Stimulated activated CD4-positive, alpha-beta T cell treated with anti-CD3 and anti-CD28 coated beads, TNF-alpha, amount 100 ng/mL, for 1 hour (primary cell): ENCODE measurements at places on chromosomes 2 and 18.

GRCh38 chr2:65018141-65018582 lies 29.0 kb downstream of the SLC1A4 start:
- DNase-seq, result no peak

DNA sequence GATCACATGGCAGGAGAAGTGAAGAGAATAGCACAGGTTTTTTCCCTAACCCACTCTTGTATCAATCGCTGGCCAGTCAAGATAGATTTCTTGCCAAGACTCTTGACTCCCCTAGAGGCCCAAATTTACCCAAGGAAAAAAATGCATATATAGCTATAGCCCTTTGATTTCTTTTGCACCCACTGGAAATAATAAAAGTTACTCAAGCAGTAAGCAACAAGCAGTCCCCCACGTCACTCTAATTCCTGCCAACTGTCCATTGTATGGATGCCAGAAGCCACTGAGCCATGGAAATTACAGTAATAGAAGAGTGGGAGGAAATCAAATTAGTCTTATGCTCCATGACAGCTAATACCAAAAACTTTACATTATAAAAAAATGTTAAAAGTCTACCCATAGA lies 125.3 kb upstream of the SLC39A10 start:
- no peak for DNase-seq

DNA sequence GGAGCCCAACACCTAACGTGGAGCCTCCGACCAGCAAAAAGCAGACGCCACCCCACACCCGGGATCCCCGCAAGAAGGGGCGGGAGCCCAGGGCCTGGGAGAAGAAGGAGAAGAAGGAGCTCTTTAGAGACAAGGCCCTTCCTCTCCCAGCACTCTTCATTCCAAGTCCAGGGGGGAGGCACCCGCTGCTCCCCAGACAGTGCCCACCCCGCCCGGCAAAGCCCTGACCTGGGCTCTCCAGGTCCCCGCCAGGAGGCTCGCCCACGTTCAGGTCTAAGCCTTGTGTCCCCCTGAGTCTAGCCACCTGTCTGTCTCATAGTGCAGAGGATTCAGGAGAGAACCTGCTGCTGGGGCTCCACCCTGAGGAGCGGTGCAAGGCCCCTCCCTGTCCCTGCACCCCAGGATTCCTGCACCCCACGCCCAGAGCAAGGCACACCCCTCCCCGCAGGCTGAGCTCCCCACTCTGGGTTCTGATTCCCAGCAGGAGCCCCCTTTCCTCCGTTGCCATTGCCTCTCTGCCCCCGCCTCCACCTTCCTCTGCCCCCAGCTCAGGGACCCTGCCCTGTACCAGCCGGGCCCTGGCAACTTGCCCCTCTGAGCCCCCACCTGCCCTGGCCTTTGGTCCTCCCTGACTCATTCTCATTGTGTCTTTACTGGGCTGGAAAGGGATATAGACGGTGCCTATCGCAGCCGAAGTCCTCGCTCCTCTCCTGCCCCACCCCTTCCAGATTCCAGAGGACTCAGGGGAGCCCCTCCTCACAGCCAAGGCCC lies 33.5 kb upstream of the GPC1 start:
- DNase-seq, result no peak

GRCh38 chr18:48459016-48459415 lies 49.8 kb upstream of the ZBTB7C start:
- DNase-seq, result no peak

- no peak for DNase-seq
These were observed 28.9 kb upstream of the CNOT11 start for GRCh38 chr2:101223814-101224231.

- no peak for DNase-seq
These were observed 2.4 kb upstream of the DTNA start for GRCh38 chr18:34707670-34708069.

- DNase-seq, result no peak
These were observed 26.7 kb upstream of the CD226 start for GRCh38 chr18:69974365-69974764.

- no peak for DNase-seq
These were observed 95.0 kb downstream of the DGKD start for GRCh38 chr2:233449081-233449901.

- no peak for DNase-seq
These were observed 33.6 kb downstream of the EHD3 start for GRCh38 chr2:31267437-31268120.

DNA sequence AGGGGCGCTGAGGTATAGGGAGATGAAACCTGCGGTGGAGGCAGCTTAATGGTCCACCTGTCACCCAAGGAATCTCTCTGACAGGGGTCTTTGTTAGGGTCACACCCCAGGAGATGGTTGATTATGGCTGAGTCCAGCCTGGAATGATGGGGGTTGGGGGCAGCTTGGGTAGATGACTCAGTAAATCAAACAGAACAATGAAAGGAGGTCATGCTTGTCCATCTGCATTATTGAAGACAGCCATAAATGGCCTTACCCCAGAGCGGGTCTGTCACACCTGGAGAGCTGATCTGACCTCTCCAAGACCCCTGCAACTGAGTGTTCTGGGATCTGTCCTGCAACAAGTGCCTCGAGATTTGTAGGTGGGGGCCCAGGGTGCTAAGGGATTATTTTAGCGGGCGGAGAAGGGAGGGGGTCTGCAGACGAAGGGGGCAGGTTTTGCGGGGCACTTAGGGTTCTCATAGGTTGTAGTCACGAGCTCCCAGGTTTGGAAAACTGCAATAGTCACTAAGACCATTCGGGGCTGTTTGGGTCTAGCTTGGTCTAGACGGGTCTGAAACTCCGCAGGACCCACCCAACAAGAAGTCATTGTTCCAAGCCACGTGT lies 771 bp upstream of the IGFBP2 start:
- no peak for DNase-seq

DNA sequence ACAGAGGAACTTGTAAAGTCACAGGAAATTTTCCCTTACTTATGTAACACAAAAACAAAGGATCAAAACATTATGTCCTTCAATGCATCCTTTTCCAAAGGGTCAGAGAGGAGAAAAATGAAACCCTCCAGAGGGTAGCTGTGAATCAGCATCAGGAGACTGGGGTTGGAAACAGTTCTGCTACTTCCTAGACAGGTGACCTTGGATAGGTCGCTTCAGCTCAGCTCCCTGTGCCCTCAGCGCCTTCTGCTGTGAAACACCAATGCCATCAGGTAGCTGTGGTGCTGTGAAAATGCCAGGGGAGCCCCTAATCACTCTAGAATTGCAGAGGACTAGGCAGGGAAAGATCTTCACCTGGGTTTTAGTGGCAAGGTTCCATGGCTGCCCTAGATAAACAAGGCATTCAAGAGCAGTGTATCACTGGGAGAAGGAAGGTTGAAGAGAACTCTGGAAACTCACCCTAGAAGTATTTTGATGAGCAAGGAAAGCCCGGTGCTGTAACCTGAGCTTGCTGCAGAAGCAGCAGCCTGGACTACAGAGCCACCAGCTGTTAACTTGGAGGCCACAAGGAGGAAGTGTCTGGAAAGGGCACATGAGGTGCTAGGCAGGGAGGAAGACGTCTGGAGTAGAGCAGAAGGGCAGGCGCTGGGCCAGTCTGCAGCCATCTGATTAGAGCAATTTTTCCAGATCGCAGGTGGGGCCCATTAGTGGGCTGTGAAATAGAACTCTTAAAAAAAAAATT lies 100.7 kb upstream of the MCFD2 start:
- DNase-seq, result no peak

- no peak for DNase-seq
These were observed 2.7 kb upstream of the BCL11A start for GRCh38 chr2:60556175-60556574.

- no peak for DNase-seq
These were observed 65.0 kb upstream of the MFF start for GRCh38 chr2:227260041-227260440.

- no peak for DNase-seq
These were observed 49.6 kb upstream of the KLF7 start for GRCh38 chr2:207215308-207215707.

GRCh38 chr2:233816771-233817170 lies 37.6 kb downstream of the HJURP start:
- no peak for DNase-seq

DNA sequence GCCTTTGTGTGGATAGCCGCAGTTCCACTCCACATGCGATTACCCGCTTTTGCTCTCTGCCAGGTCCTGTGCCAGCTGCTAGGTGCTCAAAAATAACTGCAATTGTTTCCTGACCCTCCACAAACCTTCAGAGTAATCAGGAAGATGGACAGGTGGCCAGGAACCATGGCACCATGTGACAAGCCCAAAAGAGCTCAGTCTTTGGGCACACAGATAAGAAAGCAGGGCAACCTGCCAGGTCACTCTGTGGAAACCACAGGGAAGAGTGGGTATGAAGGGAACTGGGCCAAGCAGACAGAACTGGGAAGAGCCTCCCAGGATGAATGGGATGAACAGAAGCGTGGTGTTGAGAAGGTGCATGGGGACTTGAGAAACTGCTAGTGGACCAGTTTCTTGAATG lies 79.4 kb upstream of the AGAP1 start:
- DNase-seq, result no peak

- no peak for DNase-seq
These were observed 194.0 kb downstream of the ZNF407 start for GRCh38 chr18:74791501-74792194.

GRCh38 chr18:58249712-58250111 lies 205.7 kb downstream of the NEDD4L start:
- DNase-seq, result no peak

GRCh38 chr2:22867973-22868372 lies 517.0 kb upstream of the KLHL29 start:
- DNase-seq, result no peak

DNA sequence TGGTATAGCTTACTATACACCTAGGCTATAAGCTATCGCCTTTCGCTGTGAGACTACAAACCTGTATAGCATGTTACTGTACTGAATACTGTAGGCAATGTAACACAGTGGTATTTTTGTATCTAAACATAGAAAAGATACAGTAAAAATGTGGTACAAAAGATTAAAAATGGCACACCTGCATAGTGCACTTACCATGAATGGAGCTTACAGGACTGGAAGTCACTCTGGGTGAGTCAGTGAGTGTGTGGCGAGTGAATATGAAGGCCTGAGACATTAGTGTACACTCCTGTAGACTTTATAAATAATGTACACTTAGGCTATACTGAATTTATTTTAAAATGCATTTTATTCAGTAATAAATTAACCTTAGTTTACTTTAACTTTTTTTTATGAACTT lies 258.2 kb upstream of the SP5 start:
- no peak for DNase-seq

GRCh38 chr2:10285191-10285555 lies 17.5 kb upstream of the HPCAL1 start:
- DNase-seq, result no peak

DNA sequence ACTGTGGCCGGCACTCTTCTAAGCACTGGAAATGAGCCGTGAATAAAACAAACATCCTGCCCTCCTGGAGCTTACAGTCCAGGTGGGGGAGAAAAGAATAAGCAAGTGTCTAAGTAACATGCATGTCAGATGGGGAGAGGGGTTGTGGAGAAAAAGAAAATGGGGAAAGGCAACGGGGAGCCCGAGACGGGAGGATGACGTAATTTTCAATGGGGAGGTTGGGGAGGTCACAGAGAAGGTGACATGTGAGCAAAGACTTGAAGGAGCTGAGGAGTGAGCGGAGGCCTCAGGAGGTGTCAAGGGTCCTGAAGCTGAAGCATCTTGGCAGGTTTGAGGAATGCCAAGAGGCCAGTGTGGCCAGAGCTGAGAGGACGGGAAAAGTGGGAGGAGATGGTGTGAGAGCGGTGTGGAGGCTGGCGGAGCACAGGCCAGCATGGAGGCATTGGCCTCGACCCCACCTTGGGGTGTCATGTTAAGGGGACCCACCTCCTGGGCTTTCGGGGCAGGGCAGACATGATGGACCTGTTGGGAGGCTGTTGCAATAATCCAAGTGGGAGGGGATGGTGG lies 15.0 kb upstream of the NTSR2 start:
- no peak for DNase-seq

DNA sequence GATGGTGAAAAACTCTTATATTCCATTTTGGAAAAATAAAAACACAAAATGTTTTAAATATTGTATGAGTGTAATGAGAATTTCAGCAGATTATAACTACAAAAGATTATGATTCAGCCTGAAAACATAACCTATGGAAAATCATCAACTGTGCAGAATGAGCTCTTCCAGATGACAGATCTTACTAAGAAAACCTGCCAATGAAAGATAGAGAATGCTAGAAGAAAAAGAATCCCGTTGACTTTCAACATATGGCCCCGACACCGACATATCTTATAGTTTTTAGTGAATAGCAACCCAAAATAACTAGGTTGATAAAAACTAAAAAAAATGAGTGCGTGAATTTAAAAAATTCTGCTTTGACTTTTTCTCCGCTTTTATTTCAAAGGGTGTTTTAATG lies 178.0 kb downstream of the BABAM2 start:
- no peak for DNase-seq

- DNase-seq, result no peak
These were observed 124.5 kb downstream of the DCDC2C start for GRCh38 chr2:3827673-3828575.

- DNase-seq, result no peak
These were observed 38.3 kb downstream of the CCBE1 start for GRCh38 chr18:59658941-59659340.

- no peak for DNase-seq
These were observed 67.3 kb downstream of the SH3RF3 start for GRCh38 chr2:109196081-109196875.

DNA sequence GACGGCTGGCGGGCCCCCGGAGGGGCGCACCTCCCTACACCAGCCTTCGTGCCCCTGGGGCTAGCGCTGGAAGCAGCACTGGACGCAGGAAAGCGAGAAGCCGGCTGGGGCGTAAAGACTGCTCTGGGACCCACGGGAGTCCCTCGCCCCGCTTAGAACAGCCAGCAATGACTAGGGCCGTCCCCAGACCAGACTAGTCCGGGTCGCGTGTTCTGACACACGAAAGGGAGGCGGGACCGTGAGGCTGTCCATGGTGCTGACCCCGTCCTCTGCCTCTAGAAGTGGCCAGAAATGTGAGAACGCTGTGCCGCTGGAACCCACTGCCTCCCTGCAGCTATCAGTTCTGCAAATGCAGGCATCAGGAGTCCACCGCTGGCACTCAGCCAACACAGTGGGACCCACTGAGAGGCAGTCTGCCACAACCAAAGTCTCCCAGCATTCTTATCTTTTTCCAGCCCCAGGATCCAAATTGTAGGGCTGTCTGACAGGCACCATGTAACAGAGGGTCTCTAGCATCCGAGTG lies at the start of gene UCN:
Gene UCN, minus strand, starts transcription at position 87 of the 523 bp plus-strand sequence. CDS start 550 bp downstream, outside the sequence.
- no peak for DNase-seq

DNA sequence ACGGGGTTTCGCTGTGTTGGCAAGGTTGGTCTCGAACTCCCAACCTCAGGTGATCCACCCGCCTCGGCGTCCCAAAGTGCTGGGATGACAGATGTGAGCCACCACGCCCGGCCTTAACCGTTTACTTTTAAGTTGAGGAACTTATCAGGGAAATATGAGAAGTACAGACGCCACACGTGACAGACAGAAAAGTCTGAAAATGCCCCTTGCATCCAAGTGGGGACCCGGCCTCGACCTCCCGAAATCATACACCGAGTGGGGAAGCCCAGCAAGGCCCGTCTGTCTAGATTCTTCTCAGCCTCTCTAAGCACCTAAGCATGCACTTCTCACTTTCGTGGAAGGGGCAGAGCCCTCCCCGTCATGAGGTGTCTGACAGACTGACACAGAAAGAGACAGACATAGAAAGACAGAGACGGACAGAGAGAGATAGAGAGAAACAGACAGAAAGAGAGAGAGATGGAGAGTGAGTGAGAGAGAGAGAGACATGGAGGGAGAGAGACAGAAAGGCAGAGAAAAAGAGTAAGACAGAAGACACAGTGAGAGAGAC lies 107.3 kb upstream of the ANKRD30BL start:
- DNase-seq, result no peak

- no peak for DNase-seq
These were observed 165.8 kb downstream of the DNAH7 start for GRCh38 chr2:195902857-195903256.
